ENCODE measurements at places on chromosomes 7 and 10. TPM values are rescaled to one million over a fixed set of nuclear protein-coding genes. Genes with fewer than 3 reads are reported as not detected.

DNA sequence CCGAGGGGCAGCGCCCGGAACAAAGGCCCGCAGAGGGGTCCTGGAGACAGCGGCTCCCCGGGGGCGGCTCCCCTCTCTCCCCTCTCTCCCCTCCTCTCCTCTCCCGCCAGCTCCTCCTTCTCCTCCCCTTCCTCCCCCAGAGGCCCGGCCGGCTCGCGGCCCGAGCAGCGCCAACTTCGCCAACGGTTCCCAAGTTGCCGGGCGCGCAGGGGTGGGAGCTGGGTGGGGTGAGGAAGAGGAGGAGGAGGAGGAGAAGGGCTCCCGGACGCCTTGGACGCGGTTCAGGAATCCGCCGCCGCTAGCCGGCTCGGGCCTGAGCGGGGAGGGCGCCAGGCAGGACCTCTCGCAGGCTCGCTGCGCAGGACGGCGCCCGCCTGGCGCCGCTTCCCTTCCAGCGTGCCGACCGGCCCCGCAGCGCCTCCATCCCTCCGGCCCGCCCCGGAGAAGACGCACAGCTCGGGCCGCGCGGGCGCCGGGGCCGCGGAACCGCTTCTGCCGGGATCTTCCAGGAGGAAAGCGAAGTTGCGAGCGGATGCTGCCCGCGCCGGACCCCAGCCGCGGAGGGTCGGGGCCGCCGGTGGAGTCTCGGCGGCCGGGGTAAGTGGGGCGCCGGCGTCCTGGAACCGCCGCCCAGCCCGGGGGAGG is at the start of gene CHST3:
Gene CHST3 (plus strand): TSS at position 298 of the 645 bp plus-strand sequence. CDS start 41,448 bp downstream, outside the sequence.
- no peak for DNase-seq

Gene OGDHL
- 6.4 TPM for total RNA-seq

DNA sequence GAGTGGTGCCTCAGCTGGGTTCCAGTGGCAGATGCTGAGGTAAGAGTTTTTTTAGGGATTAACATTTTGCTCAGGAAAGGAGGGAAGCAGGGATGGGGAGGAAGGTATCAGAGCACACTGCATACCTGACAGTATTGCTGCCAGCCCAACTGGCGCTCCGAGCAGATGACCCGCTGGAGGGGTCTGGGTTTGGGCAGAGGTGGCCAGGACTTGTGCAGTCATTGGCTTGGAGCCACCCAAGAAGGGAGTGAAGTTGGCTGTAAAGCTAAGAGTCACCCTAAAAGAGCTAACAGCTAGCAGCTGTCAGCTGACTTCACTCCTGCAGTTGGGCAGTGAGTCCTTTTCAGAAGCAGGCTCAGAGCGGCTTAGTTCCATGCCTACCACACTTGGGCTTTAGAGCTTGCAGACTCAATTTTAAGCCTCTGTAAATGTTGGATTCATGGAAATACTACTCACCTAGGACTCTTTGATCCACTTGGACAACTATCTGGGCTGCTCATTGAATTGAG is 5.8 kb upstream of the ARHGAP22 start:
- DNase-seq = no peak

GRCh38 chr7:111312966-111313365 is 222.0 kb downstream of the LRRN3 start:
- no peak for DNase-seq

- DNase-seq = no peak
These were observed at the start of gene GRM3 for GRCh38 chr7:86643561-86644281. TSS of gene GRM3 (plus strand) at chr7:86643909. CDS start at chr7:86765146, 121,237 bp downstream.

DNA sequence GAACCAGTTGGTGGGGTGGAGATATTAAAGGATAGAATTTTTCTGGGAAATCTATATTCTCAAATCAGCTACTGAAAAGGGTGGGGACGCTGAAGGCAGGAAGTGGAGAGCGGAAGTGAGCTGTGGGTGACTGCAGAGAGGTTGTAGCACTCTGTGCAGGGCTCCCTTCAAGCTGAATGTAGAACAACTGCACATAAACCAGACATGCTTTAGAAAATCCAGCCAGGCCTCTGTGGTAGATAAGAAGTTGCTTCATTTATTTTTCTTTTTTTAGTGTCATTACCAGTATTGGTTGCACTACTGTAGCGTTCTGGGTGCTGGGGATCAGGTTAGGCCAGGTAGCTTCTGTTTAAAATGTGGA is 127.8 kb downstream of the CELF2 start:
- no peak for DNase-seq

- no peak for DNase-seq
These were observed 101.1 kb upstream of the GSDME start for GRCh38 chr7:24858108-24858977.

DNA sequence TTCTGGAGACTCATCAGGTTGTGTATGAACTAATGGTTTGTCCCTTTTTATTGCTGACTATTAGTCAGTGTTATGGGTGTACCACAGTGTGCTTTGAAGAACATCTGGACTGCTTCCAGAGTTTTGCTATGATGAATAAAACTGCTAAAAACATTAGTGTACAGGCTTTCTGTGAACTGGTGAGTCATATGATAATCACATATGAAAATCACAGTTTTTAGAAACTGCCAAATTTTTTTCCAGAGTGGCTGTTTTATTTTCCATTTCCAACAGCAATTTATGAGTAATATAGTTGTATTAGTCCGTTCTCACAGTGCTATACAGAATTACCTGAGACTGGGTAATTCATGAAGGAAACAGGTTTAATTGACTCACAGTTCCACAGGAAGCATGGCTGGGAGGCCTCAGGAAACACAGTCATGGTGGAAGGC is 281.2 kb upstream of the VSTM2A start:
- no peak for DNase-seq

DNA sequence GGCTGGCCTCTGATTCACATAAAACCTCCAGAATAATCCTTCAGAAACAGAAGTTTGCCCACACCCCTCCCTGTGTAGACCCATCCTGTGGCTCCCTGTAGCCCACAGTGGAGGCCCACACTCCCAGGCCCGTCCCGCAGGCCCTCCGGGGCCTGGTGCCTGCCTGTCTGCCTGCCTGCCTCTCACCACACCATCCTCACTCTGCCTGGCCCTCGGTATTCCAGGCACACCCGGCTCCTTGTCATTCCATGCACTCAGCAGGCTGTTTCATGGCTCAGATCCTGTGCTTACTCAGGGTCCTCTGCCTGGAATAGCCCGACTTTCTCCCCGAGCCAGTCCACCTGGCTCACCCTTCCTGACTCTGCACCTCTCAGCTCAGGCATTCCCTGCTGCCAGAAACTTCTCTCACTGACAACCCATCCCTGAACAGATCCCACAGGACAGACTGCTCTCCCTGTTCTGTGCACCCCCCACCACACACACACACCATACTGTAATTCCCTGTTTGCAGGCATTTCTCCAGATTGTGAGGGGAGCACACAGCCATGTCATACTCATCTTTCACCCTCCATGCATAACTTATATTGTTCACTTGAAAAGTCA is 498.0 kb upstream of the ZMIZ1 start:
- no peak for DNase-seq

- no peak for DNase-seq
These were observed 177.6 kb downstream of the GNAI1 start for GRCh38 chr7:80312139-80312661.

DNA sequence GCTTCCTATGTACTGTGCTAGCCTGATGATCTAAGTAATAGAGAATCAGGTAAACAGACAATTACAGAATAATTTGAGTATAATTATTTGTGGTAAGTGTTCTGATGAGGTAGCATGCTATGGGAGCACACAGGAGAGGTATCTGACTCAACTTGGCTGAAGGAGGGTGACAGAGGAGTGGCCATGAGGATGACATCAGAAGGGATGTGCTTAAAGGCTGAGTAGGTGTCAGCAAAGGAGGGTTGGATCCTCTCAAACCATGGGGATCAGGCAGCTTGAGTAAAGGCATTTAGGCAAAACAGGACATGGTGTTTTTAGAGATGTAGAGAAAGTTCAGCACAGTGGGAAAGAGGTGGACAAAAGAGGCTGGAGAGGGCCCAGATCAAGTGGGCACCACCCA is 29.0 kb downstream of the KLHDC10 start:
- no peak for DNase-seq

DNA sequence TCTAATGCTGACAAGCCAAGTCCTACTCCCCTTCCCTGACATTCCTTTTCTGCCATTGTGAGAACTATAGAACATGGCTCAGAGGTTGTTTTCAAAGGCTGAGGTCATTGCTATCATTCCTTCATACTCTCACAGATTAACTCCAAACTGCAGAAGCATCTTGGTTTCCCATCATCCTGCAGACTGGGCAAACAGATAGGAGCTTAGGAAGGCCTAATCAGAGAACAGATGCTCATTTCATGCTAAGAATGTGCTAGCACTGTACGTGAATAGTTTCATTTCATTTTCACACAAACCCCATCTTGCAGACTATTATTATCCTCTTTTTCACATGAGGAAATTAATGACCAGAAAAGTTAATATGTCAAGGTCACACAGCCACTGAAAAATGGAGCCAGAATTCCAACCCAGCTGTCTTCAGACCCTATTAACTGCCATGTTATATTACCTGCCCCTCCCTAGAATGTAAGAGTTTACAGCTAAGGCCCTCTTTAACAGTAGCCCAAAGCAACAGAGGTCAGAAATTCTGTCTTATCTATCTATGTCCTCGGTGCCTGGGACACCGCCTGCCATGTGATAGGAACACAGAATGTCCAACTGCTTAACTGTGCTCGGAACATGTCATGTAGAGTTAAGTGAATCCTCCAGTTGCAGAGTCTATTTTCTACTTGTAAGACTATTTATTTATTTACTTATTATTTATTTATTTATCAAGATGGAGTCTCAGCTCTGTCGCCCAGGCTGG is 2.9 kb upstream of the LCOR start:
- DNase-seq = no peak

DNA sequence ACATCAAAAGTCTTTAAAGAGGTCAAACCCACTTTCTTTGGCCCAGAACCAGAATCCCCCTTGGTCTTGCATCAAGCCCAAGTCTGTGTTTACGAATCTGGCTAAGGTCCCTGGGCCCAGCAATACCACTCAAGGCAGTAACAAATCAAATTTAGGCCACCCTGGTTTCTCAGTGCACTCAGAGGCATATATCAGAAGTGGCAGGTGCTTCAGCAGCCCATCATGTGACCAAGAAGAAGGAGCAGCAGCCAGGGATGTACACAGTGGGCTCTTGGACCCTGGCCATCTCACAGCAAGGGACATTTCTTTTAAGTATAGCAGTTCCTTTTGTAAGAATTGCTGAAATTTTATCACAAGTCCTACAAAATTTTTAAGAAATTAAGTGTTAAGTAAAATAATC is 7.3 kb upstream of the SLC25A13 start:
- DNase-seq = no peak

- no peak for DNase-seq
These were observed 887 bp downstream of the TMUB1 start for GRCh38 chr7:151082141-151083070.

Gene NANOS1
- 7.8 TPM for total RNA-seq

GRCh38 chr7:19404912-19405329 is 259.7 kb upstream of the FERD3L start:
- DNase-seq = no peak

GRCh38 chr10:29559996-29560395 is 74.8 kb downstream of the SVIL start:
- no peak for DNase-seq

Gene HMX3
- not detected for total RNA-seq

GRCh38 chr10:96389785-96390184 is 31.0 kb upstream of the OPALIN start:
- no peak for DNase-seq

DNA sequence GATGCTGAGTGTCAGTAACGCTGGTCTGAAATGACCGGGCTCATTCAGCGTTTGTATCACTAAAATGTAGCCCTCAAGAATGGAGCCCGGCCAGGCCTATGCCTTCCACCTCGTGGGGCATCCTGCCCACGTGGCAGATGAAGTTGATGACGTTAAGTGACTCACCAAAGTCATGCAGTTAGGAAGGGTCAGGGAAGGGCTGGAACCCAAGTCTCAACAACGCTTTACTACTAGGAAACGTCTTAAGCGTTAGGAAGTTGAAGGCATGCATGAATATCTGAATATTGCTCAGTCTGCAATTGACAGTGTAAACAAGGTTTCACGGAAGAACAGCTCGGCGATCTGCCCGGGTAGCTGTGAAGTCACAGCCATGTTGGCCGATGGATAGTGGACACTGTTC is 14.0 kb upstream of the UBE3C start:
- DNase-seq = no peak

Measured in right atrium auricular region (tissue), 2 donors.